Hypothalamus (tissue), 51 donors: ENCODE measurements at places on chromosomes 3 and 15.

DNA sequence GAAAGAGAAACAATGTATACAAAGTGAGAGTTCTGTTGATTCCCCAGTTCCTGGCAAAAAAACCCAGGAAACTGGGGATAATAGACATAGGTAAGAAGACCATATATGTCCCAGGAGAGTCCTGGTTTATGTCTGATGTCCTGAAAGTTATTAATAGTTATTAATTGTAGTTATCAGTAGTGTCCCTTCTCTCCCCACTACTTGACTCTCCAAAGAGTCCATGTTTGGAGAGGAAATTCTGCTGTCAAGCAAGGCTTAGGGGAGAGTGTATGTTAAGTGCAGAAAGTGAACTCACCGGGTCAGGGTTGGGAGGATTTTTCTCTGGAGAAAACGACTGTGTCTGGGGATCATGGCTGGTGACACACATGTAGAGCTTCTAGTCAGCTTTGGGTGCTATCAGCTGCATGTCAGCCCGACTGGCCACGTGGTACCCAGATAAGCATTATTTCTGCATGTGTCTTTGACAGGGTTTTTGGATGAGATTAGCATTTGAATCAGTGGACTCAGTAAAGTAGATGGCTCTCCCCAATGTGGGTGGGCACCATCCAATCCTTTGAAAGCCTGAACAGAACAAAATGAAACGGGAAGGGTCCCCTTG, 80.4 kb downstream of the CACNA2D3 start:
- no peak for DNase-seq

DNA sequence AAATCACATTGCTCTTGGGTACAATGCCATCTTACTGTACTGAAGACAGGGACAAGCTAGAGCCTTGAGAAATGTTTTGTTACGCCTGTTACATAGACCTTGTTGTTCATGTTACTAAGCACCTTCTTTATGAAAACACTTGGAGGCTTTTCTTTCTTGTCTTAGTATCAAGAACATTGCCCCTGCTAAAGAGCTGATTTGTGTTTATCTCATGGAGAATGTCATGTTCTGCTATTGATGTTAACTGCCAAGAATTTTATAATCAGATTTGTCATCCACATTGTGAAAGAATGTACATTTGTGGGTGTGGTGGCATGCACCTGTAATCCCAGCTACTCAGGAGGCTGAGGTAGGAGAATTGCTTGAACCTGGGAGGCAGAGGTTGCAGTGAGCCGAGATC, 431.3 kb upstream of the MDFIC2 start:
- DNase-seq, result no peak

- DNase-seq, result no peak
These were observed 12.9 kb upstream of the TPM1 start for GRCh38 chr15:63029676-63030075.

DNA sequence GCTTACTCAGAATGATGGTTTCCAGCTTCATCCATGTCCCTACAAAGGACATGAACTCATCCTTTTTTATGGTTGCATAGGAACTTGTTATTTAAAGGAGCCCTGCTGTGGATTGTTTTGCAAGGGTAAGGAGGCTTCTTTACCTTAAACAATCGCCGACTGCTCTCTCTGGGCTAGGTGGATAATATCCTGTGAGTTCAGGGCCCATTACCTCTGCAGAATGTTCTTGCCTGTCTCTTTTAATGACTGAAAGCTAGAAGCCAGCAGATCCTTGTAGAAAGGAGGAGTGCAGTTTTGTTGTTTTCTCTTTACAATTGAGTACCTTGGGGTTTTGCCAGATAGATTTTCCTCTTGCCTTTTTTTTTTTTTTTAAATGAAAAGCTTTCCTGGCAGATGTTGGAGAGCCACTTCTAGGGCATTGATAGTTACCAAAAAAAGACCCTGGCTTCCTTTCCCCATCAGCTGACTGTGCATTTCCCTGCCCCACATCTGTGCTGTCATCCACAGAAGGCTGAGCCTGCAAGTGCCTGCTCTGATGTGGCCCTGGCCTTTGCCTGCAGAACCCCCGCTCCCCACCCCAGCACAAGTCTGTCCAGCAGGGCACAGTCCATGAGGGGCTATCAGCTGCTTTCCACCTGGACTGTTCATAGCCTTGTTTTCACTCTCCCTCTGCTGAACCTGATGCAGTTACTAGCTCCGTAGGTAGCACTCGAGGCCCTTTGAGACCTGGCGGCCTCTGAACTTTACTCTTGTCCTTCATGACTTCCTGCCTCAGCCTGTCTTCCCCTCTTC, 113.1 kb downstream of the CHCHD6 start:
- no peak for DNase-seq

GRCh38 chr3:127132876-127133275, 60.1 kb upstream of the PRR23E start:
- DNase-seq, result no peak

GRCh38 chr3:161347726-161348125, 23.6 kb downstream of the SPTSSB start:
- DNase-seq, result no peak

DNA sequence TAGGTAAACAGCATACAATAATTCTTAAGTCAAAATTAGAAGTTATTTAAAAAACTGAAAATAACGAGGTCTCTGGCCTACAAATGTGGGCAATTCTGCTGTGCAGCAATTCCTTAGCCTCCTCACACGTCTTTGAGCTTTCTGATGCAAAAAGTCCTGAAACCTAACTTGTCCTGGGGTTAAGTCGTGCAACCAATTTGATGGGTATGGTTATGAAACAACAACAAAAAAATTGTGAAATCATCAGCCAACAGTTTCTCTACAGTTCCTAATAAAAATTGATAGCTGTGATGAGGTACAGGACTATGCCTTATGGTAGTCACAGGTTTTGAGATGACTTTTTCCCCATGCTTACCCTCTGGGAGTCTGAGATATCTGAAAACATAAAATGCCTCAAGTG, 6.5 kb upstream of the GLB1 start:
- DNase-seq, result no peak

- no peak for DNase-seq
These were observed 28.9 kb downstream of the IDH3A start for GRCh38 chr15:78178064-78178463.

- no peak for DNase-seq
These were observed 12.2 kb upstream of the SLC28A1 start for GRCh38 chr15:84872009-84872910.

- DNase-seq, result no peak
These were observed 30.1 kb downstream of the SUCNR1 start for GRCh38 chr3:151903501-151903991.

DNA sequence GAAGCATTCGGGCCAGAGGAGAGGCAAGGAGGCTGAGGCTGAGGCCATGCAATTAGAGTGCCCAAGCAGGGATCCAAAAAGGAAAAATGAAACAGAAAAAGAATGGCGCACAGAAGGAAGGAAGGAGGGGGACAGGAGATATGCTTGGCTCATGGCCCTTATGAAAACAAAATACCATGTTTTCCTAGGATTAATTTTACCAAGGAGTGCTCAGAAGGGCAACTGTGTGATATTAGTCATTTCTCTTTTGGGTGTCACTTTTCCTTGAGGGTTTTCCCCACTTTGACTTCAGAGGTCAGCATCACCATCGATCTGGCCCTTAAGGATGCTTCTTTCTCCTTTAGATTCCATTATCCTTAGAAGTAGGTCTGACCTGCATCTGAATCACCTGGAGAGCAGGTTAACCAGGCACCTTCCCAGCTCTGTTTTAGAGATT, 1.4 kb downstream of the PARP14 start:
- no peak for DNase-seq

- no peak for DNase-seq
These were observed 412.5 kb downstream of the SOX2 start for GRCh38 chr3:182124187-182124586.

GRCh38 chr3:122864498-122864897, 69.6 kb downstream of the SLC49A4 start:
- DNase-seq, result no peak

- DNase-seq, result no peak
These were observed 902 bp downstream of the P2RY13 start for GRCh38 chr3:151328298-151328995.

DNA sequence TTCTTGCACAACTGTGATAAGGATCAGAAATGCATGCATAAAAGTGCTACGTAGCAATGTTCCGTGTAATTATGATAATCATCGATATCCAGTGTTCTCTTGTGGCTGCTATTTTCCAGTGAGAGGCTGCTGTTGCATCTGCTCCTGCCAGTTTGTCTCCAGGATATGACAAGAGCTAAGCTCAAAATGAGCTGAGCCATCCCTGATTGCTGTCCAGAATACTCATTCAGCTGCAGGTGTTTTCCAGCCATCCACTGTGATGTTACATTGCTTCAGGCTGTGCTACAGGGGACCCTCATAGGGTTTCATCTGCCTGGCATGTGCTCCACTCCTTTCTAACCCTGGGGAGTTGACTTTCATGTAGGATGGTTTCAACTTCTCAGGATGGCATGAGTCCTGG, 976.0 kb downstream of the ROBO1 start:
- no peak for DNase-seq

- no peak for DNase-seq
These were observed 34.9 kb upstream of the ARL8B start for GRCh38 chr3:5087209-5087608.

- DNase-seq, result no peak
These were observed 11.5 kb upstream of the LMCD1 start for GRCh38 chr3:8490079-8490552.

- DNase-seq, result no peak
These were observed 1399.7 kb upstream of the CADM2 start for GRCh38 chr3:83559082-83559481.

DNA sequence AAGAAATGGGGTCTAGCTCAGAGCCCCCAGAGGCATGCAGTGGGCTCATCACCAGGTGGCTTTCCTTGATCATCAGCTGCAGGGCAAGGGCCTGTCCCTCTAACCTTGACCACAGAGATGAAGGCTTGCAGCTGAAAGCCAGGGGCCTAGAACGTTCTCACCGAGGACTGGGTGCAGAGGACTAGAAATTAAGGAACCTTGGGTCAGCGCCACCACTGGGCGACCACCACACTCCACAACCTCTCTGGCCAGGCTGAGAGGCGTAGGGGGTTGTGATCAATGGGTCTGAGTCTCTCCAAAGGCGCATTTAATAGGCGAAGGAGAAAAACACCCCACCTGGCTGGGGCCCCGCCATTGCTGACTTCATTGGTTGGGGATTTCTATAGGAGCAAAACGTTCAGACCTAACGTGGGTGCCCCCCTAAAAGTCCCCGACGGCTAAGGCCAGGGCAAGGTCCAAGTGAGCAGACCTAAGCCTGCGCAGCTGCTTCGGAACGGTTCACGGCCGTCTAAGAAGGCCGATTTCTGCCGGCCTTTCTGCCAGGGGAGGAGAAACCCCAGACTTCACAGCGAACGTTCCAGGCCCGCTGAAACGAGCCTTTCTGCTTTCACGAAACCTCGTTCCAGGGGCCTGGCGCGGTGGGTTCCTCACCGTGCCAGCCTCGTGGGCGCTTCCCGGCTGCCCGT, 915 bp downstream of the BCL2L10 start:
- DNase-seq, result no peak

DNA sequence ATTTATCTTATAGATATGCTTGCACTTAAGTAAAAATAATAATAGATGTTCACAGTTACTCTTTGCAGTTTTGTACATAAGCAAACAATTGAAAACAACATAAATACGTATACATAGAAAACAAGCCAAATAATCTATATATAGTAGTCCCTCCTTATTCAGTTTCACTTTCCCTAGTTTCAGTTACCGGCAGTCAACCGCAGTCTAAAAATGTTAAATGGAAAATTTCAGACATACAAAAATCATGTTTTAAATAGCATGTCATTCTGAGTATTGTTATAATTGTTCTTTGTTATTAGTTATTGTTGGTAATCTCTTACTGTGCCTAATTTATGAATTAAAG, 262.0 kb downstream of the CGGBP1 start:
- no peak for DNase-seq

DNA sequence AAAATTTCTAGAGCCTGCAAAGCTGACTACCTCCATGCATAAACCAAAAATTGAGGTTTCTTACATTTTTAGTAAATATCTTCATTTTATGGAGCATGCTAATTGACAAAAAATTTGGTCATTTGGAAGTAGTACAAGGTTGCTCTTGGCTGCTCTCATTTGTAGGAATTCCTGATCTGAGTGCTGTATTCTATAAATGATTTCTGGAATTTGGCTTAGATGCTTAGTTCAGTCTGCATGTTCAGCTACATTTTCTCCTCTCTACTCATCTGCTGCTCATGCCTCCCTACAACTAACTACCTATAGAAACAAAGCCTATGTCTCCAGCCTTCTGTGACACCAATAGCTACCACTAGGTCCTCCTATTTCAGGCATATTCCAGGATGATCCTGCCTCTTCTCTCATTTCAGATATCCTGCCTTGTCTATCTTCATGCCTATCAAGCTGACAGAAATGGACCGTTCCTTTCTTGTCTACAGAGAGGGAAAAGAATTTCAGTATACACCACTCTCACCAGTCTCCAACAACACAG, 901.1 kb downstream of the TBL1XR1 start:
- no peak for DNase-seq

DNA sequence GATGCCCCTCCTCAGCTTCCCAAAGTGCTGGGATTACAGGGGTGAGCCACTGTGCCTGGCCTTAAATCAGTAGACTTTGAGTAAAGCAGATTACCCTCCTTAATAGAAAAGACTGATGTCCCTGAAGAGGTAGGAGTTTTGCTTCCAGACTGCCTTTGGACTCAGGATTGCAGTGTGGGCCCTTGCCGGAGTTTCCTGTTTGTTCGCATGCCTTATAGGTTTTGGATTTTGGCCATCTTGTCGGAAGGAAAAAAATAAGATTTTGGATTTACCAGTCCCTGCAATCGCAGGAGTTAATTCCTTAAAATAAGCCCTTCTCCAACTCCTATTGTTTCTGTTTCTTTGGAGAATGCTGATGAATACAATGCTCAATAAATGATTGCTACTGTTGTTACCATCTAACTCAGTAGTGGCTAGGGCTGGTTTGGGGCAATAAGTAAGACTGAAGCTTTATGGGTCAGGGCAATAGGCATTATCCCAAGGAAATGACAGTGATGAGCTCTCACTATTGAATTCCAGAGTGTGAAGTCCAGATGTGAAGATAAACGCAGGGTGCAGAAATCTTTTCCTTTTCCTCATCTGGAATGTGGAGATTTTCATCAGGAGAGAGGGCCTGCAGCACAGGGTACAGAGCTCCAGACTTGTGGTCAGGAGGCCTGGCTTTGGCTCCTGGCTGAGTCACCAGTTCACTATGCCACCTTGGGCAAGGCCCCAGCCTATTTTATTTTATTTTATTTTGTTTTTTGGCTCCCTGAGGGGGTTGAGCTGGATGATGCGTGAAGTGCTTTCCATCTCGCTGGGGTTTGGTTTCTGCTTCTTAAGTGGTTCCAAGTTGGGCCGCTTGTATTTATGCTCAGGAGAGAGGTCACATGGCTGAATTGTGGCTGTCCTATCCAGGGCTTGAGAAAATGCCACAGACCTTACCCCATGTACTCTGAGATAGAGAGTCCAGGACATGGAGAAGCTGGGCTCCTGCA, 25.3 kb downstream of the FOXL2 start:
- DNase-seq, result no peak
